ENCODE measurements at places on chromosomes 7 and 10. TPM values are rescaled to one million over a fixed set of nuclear protein-coding genes. Genes with fewer than 3 reads are reported as not detected.

ANKRD2 gene
- total RNA-seq: 0.55 TPM

TMEM196 gene
- total RNA-seq: 9.7 TPM

SEMA3C gene
- total RNA-seq: 288 TPM

KEL gene
- 5.1 TPM for total RNA-seq

SDK1 gene
- total RNA-seq: 17.0 TPM

GIMAP6 gene
- 11.7 TPM for total RNA-seq

ZNF485 gene
- 6.7 TPM for total RNA-seq

GET4 gene
- total RNA-seq: 40.3 TPM

CYP3A7 gene
- not detected for total RNA-seq

FOXP2 gene
- 109 TPM for total RNA-seq

SPDYE18 gene
- total RNA-seq: 2.6 TPM

H2BK1 gene
- not detected for total RNA-seq

CC2D2B gene
- 2.5 TPM for total RNA-seq

AGMO gene
- 0.27 TPM for total RNA-seq

TMEM60 gene
- total RNA-seq: 12.6 TPM

XRCC2 gene
- total RNA-seq: 5.3 TPM

TFR2 gene
- total RNA-seq: 6.2 TPM

IDI2 gene
- total RNA-seq: not detected

FIGNL1 gene
- 40.1 TPM for total RNA-seq

RAMP3 gene
- 18.1 TPM for total RNA-seq

CLRN3 gene
- total RNA-seq: not detected

ZCWPW1 gene
- total RNA-seq: 2.9 TPM

DCLRE1C gene
- total RNA-seq: 13.6 TPM

BBS9 gene
- 98.9 TPM for total RNA-seq

PDGFA gene
- total RNA-seq: 18.0 TPM

SEC31B gene
- total RNA-seq: 8.2 TPM

SRI gene
- total RNA-seq: 72.4 TPM

SRGN gene
- 55.0 TPM for total RNA-seq

NUTM2E gene
- 0.33 TPM for total RNA-seq

NOD1 gene
- 10.6 TPM for total RNA-seq

PTN gene
- total RNA-seq: 162 TPM

TLX1 gene
- not detected for total RNA-seq

PHYHIPL gene
- 46.2 TPM for total RNA-seq

LIPK gene
- not detected for total RNA-seq

GALNT17 gene
- 27.0 TPM for total RNA-seq

FHIP2A gene
- 40.8 TPM for total RNA-seq

ITGA8 gene
- total RNA-seq: 42.4 TPM

CHRM2 gene
- total RNA-seq: 1.4 TPM

CAMK2B gene
- 39.1 TPM for total RNA-seq

SLC16A12 gene
- 4.4 TPM for total RNA-seq

CCL24 gene
- not detected for total RNA-seq

SFXN2 gene
- 16.8 TPM for total RNA-seq

PRTFDC1 gene
- total RNA-seq: 29.0 TPM

CLDN3 gene
- total RNA-seq: 6.0 TPM

PON3 gene
- total RNA-seq: 1.4 TPM

SPDYE2 gene
- total RNA-seq: 0.27 TPM

C10orf105 gene
- 0.11 TPM for total RNA-seq

PLXDC2 gene
- total RNA-seq: 65.8 TPM

GRID2IP gene
- not detected for total RNA-seq

GHITM gene
- total RNA-seq: 125 TPM

HECTD2 gene
- 69.3 TPM for total RNA-seq

C10orf53 gene
- not detected for total RNA-seq

OPTN gene
- total RNA-seq: 39.9 TPM

CYP3A4 gene
- not detected for total RNA-seq

CYP2E1 gene
- 3.4 TPM for total RNA-seq

ICA1 gene
- total RNA-seq: 12.9 TPM

NPC1L1 gene
- not detected for total RNA-seq

All from camera-type eye (tissue), 1 donor.